ENCODE measurements at places on chromosomes 3 and 15.

- DNase-seq, result no peak
These were observed 42.8 kb upstream of the ROBO1 start for GRCh38 chr3:79810581-79810980.

DNA sequence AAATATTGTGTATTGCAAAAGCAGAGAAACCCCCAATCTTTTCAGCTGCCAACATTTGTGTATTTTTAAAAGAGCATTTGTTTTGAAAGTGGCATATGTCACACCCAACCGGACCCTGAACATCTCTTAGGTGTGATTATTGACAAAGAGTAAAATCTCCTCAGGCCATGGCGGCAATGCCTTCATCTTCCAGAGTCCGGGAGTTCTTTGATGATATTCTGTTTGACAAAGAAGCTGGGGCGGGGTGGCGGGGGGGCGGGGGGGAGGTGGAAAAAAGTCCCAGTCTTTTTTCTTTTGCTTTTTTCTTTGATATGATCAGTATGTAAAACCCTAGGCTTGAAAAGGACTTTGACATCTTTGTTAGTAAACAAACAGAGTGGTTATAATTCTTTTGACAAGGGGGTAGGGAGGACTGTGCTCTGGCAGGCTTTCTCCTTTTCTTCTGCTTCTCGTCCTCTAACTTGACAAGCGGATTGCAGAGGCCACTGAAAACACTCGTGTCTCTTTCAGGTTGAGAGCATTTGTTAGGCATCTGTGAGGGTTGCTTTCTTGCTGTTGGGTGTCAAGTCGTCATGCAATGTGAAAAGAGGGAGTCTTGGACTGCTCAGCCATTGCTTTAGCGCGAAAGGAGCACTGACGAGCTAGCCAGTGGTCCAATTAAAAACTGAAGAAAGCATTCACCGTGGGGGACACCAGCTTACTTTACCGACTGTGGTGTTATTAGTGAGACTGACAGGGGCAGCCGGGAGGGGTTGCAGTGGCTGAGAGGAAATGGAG is 243.2 kb downstream of the NSUN3 start:
- no peak for DNase-seq

DNA sequence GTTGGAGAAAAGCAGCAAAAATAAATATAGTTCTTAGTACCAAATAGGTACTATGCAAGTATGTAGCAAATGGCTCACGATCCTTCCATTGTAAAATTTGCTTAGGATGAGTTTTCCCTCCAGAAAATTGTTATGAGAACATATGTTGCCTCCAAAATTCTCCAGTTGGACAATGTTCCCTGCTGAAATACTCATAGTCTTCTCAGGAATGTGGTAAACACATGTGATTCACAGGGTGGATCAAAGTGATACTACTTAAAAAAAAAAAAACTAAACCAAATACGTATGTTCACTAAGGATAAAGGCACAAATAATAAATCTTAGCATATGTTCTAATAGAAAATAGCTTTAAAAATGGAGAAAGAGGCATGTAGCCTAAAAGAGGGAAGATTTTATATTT is 84.3 kb upstream of the ZNF385D start:
- no peak for DNase-seq

DNA sequence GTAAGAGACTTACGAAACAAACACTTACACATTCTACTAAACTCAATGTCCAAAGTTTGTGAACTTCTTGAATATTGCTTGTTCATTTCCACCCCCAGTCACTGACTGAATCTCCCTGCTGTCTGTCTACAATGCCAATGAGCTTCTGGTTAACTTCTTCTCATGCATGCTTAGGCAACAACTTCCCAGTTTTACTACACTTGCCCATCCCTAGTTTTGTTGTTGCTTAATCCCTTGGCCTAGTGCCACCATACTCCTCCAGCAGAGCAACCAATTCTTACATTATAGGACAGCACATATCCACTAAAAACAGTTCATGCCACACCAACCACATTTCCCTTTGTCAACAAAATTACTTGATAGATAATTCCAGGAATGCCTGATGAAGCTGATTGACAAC is 40.9 kb upstream of the CCR2 start:
- no peak for DNase-seq

- no peak for DNase-seq
These were observed 20.2 kb downstream of the NIPA1 start for GRCh38 chr15:22806664-22807063.

DNA sequence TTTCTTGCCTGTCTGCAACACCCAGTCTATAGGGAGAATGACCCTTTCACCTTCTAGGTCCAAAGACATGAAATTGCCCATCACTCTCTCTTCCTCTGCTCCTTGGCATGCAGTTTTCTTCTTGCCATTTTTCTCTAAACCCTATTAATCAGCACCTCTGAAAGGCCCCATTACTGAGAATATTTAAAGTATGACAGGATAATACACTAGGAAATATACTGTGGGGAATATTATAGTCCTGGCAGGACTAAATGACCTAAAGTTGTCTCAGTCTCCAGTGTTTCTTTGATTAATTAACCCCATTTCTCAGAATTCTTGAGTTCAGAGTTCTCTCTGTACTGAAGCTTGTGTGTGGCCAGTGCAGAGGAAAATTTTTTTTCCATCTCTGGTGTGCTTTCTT is 730.7 kb downstream of the AGBL1 start:
- DNase-seq, result no peak

DNA sequence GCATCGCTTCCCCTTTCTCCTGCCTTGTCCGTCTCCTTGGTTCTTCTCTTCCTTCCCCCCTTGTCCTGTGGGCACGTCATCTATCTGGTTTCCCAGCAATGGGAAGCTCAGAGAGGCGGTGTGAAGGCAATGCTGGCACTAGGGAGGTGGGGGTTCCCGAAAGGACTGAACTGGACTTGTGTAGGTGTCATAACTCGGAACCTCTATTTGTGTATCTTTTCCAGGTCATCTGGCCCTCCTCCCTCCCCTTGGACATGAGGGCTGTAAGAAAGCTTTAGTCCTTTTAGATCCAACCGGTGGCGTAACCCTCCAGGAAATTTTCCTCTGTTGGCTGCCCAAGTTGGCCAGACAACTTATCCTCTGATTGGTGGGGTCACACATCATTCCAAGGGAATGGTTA is 231.5 kb upstream of the TLE3 start:
- DNase-seq, result no peak

GRCh38 chr3:65210026-65210814 is 522.4 kb upstream of the ADAMTS9 start:
- no peak for DNase-seq

DNA sequence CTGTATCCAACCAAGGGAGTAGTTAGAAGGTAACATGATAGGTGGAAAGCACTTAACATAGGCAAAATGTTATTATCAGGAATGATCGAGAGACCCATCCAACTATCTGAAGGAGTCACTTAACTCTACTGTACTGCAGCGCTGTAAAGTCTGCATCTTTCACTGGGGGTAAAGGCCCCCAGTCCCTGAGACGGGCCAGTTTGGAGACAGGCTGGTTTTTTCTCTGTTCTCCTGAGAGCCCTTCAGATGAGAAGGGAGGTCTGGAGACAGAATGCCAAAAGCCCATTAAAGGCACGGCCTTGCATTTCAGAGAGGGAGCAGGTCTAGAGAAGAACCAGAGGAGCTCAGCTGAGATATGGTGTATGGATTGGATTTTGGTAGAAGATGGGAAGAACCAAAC is 71.3 kb upstream of the CGNL1 start:
- DNase-seq, result no peak

- DNase-seq, result no peak
These were observed 152.8 kb upstream of the GOLGA6L4 start for GRCh38 chr15:84082739-84083138.

DNA sequence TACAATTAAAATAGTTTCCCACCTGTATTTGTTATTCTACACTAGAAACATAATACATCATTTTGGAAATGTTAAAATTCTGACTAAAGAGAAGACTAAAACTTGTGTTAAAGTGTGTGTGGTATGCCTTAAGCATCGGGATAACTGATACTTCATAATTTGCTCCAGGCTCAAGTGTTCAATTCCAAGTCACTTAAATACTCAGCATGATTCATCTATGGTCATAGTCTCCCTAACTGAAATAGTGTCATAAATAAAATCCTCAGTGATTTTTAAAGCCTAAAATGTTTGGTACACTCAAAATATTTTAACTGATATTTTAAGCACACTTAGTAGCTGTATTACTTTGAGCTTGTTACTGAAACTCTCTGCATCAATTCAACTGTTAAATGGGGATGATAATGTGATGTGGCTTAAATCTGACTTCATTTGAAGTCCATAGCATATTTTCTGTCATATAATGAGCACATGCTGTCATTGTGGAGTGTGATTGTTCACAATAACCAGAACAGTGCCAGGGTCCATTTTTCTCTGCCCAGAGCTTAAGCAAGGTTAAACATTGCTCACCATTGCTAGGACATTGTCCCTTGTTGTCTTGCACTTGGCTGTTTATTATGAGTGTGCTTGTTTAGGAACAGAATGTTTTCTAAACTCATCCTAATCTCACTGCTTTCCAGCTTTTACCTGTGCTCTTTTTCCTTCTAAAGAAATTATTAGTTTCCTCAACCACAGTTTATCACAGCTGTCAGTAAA is 122.2 kb downstream of the KLHL25 start:
- no peak for DNase-seq

GRCh38 chr3:5297895-5298294 is 110.4 kb downstream of the EDEM1 start:
- no peak for DNase-seq

DNA sequence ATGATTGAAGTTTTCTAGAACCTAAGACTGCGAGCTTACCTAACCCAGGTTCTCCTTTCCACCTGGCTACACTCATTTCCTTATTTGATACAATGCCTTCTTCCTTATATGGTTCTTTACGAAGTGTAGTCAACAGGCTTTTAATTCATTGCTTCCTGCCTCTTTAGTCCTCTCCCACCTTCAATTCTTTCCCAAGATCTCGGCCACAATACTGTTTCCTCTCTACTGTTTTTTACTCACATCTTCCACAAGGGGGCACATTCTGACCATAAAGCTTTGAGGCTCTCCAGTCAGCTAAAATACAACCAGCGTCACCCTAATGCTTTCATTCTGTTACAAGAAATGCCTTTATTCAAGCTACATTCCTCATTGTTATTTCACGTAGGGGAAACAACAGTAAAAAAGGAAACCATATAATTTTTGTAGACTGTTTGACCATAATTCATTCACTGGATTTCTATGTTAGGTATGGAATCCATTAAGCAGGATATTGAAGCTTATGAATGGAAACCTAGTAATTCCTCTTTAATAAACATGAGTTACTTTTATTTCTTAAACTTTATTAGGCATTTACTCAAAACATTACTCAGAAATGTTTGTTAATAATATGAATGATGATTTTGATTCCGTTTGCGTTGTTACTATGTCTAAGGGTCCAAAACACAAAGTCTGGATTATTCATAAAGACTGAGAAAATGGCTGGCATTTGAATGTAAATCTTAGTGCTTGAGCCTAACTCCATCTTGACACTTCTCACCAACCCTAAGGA is 29.5 kb upstream of the VEPH1 start:
- DNase-seq, result no peak

- DNase-seq, result no peak
These were observed 134.8 kb downstream of the THRB start for GRCh38 chr3:24359645-24360462.

DNA sequence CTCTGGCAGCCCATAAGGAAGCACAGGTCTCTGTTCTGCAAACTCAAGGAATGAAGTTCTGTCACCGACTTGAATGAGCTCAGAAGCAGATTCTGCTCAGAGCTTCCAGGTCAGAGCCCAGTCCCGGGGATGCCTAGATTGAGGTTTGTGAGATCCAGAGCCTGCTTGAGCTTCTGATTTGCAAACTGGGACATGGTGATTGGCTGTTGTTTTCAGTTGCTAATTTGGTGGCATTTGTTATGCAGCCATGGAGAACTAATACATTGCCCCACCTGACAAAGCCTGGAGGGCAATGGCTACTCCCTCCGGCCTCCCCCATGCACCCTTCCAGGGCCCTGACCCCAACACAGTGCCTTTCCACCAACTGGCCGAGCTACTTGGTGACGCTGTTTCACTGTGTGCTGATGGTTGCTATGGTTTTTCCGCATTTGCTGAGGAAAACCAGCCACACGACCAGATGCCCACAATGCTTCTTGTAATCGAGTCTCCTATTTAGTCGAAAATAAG is 379.5 kb upstream of the ATP10A start:
- no peak for DNase-seq

DNA sequence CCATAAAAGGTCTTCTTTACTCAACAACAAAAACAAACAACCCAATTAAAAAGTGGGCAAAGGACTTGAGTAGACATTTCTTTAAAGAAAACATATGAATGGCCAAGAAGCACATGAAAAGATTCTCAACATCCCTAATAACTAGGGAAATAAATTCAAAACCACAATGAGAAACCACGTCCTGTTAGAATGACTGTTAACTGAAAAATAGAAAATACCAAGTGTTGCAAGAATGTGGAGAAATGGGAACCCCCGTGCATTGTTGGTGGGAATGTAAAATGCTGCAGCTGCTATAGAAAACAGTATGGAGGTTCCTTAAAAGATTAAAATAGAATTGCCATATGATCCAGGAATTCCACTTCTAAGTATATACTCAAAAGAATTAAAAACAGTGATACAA is 34.8 kb downstream of the NMNAT3 start:
- DNase-seq, result no peak

DNA sequence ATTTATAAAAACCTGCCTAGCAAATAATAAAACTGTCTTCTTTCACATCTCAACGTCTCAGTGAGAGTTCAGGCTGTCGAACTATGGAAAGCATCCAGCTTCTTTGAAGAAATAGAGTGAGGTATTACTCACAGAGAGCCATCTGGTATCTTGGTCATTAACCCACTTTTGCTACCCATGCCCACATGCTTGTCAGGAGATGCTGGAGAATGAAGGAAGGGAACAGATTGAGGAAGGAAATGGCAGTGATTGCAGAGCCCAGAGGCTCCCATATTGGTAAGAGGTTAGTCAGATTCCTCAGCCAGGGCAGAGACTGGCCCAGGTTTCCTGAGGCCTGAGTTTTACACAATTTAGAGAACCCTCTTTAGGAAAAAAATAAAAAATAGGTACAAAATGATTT is 119.1 kb downstream of the B3GALNT1 start:
- no peak for DNase-seq

DNA sequence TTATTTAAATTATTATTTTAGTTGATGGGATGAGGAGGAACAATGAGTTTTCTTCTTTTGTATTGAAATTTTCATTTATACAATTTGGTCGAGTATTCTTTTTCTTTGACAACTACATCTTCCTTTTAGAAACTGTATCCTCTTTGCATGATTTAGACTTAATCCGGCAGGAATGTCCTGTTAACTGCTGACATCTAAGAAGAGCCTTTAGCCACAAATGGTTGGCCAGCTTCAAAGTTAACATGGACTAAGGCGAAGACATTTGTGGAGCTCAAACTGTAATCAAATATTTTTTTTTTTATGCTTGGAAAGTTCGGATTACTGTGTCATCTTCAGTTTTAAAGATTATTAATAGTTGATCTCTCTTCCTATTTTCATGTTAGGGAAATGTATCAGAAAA is 43.2 kb downstream of the RIOX2 start:
- no peak for DNase-seq

GRCh38 chr15:58966698-58967097 is 20.8 kb upstream of the RNF111 start:
- no peak for DNase-seq

- no peak for DNase-seq
These were observed 22.0 kb downstream of the ACAD11 start for GRCh38 chr3:132637590-132637989.

- DNase-seq, result no peak
These were observed 112.7 kb downstream of the ETFA start for GRCh38 chr15:76198456-76199105.

- DNase-seq, result no peak
These were observed 837.8 kb downstream of the DIPK2A start for GRCh38 chr3:144809380-144809779.
